ENCODE measurements at places on chromosomes 5 and 9. TPM values are rescaled to one million over a fixed set of nuclear protein-coding genes. Genes with fewer than 3 reads are reported as not detected.

GRCh38 chr5:115487168-115487567 lies 57.4 kb downstream of the FEM1C start:
- DNase-seq: no peak

DNA sequence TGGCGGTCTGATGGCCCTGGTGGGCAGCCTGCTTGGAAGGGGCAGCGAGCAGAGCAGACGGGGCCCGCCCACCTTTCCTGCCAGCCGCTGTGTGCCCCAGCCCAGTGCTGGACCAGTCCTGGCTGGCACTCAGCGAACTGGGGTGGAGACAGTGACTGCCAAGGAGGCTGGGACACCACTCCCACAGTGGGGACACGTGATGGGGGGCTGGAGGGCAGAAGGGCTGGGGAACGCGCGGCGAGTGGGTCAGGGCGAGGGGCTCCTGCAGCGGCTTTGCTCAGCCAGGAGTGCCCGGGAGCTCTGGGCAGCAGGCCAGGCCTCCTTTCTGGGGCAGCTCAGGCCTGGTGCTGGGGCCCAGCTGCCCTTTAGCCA lies 19.5 kb downstream of the NCS1 start:
- no peak for DNase-seq

ARID3C gene
- total RNA-seq: 0.48 TPM

IFNA2 gene
- not detected for total RNA-seq

- DNase-seq: peak; percentile 63
Observed at GRCh38 chr9:83699615-83700014, 8.1 kb downstream of the UBQLN1 start.

PARP8 gene
- total RNA-seq: 31.5 TPM

CEL gene
- 0.19 TPM for total RNA-seq

- DNase-seq: no peak
Observed at GRCh38 chr5:82728926-82729702, 348.1 kb downstream of the TMEM167A start.

- no peak for DNase-seq
Observed at GRCh38 chr9:5712651-5713390, 83.9 kb downstream of the RIC1 start.

DNA sequence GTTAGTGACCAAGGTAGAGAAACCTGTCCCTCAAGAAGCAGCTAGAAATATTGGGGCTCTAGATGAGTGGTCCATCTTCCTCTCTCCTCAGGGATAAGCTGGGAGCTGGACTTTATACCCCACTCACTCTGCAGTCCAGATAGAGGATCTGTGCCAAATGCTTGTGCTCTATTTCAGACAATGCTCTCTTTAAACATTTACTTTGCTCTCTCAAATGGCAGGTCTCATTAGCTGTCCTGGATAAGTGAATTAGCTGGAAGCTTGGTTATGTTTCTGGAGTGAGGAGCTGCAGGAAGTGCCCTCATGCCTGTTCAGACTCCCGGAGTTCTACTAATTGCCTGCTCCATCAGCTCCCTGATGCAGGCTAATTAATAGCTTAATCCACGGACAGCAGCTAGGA lies 151.1 kb upstream of the CCDC152 start:
- DNase-seq: no peak

DNA sequence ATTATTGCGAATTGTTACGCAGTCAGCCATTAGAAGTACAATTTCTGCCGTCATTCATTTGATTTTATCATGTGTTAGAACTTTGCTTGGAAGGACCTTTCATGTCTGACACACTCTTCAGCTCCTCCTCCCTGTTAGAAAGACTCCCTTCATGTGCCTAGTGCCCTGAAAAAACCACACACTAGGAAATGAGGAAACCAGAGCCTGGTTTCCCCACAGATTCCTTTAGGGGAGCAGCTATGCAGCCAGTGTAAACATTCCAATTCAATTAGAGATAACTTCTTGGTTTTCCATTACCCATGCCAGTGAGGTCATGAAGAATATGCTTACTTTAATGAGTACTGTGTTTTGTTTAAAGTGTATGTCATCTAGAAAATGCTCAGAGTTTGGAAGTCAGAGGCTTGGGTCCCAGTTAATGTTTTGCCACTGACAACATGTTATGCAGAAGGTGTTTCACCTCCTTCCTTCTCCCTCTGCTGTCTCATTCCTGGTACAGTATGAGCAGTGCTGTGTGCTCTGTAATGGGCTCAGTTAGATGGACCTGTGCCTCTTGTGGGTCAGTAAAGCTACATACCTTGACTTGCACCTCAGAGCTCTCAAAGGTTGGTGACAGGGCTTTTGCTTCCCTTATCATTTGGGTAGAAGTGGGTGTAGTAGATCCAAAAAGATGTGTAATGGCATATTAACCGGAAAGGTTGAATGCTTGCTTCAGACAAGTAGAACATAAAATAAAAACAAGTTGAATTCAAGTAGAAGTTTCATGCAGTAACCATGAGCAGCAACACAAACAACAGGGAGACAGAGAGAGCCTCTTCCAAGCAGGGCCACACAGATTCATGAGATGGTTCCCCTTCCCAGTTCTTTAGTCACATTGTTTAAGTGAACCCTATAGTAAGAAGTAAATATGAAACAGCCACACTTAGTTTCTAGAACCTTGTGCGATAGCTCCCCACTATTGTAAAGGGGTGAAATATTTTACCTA lies 52.6 kb upstream of the TNFAIP8 start:
- no peak for DNase-seq

DNA sequence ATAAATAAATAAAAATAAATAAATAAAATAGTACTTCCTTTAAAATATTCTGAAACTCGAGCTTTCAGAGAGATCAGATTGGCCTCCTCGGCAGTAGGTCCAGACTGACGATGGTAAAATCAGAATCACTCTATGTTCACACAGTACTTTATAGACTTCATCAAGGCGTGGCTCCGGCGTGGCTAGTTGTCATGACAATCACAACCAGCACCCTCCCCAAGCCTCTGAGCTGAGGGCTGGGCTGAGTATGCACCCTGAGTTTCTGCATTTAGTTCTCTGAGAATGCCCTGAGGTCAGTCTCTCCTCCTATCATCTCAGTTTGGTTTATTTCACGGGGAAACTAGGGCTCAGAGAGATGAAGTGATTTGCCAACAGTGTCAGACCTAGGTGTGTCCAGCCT lies 43.3 kb upstream of the BARHL1 start:
- DNase-seq: no peak

FOXD4L5 gene
- total RNA-seq: not detected

DNA sequence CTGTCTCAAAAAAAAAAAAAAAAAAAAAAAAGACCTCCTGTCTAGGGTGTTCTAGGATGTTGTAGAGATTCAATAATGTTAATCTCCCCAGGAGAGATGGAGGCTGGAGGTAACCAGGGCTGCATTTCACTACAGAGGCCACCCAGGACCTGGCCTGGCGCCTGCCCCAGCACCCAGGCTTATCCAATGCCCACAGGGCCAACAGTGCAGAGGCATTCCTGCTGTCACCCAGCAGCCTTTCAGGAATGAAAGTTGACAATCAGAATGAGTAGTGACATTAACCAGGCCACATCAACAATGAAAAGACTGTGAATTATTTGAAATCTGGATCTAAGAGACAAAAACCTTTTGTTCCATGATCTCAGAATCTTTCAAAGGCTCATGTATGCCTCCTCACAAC lies 36.2 kb upstream of the GABRP start:
- no peak for DNase-seq

DNA sequence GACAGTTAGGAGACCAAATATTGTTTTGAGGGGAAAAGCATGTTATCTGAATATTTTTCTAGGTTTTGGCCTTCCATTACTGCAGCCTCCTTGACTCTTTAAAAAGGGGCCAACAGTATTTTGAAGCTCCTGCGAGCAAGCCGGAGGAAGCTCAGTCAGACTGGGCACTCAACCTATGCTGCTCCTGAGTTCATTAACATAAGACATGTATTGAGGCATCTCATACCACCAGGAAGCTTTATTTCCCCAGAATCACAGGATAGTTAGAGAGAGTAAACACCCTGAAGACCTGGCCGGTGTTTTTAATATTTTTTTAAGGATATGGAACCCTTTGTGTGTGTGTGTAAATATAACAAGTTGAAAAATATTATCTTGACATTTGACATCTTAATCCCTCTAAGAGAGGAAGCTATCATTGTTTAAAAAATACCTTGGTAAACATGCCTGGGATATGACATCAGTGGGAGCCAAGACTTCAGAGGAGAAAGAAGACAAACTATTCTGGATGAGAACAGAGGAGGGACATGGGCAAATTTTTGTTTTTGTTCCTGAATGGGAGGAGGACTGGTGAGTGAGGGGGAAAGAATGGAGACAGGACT lies 139.3 kb upstream of the SLIT3 start:
- no peak for DNase-seq

DNA sequence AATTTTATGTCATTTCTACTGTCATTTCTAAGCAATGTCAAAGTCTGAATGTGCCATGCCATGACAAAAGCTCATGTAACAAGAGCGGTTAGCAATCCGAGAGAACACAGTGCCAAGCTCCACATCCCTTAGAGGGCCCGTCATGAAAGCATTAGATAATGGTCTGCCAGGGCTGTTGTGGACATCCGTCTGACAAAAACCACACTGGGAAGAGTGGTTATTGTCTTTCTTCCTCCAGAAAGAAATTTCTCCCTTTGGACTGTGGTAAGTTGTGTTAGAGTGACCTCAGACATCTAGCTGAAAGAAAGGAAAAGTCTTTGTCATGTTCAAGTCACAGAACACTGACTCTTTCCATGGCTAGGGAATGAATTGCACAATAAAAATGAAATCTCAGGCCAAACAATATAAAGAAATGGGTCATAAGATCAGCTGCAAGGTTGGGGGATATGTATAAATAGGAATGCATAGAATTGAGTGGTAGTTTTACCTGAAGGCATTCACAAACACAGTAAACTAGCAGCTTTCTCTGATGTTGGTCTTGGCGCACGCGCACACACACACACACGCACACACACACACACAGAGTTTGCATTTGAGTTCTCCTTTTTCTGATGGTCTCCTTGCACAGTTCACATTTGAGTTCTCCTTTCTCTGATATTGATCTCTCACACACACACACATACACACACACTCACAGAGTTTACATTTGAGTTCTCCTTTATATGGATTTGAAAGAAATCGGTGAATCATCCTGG lies 5.3 kb downstream of the SLC1A3 start:
- DNase-seq: no peak

DNA sequence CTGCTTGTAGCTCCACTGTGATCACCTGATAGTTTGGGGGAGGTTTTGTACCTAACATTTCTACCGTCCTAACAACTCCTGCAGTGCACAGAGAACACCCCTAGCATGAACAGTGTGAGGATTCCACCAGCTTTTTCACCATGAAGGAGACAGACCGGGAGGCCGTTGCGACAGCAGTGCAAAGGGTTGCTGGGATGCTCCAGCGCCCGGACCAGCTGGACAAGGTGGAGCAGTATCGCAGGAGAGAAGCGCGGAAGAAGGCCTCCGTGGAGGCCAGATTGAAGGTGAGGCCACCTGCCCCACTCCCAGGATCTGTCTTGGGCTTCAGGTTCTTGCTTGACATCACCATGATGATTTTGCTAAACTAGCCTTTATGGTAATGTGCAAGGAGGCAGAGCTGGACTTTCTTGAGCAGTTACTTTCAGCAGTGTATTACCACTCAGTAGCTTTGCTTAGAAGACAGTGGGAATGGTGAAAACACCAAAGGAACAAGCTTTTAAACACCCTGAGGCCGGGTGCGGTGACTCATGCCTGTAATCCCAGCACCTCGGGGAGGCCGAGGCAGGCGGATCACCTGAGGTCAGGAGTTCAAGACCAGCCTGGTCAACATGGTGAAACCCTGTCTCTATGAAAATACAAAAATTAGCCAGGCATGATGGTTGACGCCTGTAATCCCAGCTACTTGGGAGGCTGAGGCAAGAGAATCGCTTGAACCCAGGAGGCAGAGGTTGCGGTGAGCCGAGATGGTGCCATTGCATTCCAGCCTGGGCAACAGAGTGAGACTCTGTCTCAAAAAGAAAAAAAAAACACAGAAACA lies 3.3 kb downstream of the EXOC3 start:
- no peak for DNase-seq

- DNase-seq: peak; percentile 27
Observed at GRCh38 chr9:16039218-16039987, 486.6 kb downstream of the CCDC171 start.

- no peak for DNase-seq
Observed at GRCh38 chr5:7659420-7659819, 191.5 kb downstream of the CFAP90 start.

GRCh38 chr9:79644601-79645000 lies 72.8 kb downstream of the TLE4 start:
- no peak for DNase-seq

OR1L1 gene
- not detected for total RNA-seq

ELOVL7 gene
- not detected for total RNA-seq

MOB3B gene
- total RNA-seq: 0.45 TPM

- no peak for DNase-seq
Observed at GRCh38 chr5:125129151-125129806, 382.8 kb upstream of the ZNF608 start.

DNA sequence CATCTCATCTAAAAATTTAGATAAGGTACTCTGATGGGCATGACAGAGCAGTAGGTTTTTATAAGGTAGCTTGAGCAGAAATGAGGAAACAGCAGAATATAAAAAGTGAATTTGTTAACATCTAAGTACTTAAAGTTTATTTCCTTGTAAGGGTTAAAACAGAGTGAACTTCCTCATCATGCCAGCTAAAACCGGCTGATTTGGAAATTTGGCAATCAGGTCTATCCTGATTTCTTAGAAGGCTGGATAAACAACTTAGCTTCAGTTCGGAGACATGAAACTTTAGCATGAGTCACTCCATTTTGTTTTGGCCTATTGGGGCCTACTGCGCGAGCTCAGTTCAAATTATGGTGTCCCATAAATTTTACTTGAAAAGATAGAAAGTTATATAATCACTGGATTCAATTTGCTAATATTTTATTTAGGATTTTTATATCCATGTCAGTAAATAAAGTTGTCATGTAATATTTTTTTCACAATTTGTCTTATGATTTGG lies 241.6 kb upstream of the RORB start:
- no peak for DNase-seq

DNA sequence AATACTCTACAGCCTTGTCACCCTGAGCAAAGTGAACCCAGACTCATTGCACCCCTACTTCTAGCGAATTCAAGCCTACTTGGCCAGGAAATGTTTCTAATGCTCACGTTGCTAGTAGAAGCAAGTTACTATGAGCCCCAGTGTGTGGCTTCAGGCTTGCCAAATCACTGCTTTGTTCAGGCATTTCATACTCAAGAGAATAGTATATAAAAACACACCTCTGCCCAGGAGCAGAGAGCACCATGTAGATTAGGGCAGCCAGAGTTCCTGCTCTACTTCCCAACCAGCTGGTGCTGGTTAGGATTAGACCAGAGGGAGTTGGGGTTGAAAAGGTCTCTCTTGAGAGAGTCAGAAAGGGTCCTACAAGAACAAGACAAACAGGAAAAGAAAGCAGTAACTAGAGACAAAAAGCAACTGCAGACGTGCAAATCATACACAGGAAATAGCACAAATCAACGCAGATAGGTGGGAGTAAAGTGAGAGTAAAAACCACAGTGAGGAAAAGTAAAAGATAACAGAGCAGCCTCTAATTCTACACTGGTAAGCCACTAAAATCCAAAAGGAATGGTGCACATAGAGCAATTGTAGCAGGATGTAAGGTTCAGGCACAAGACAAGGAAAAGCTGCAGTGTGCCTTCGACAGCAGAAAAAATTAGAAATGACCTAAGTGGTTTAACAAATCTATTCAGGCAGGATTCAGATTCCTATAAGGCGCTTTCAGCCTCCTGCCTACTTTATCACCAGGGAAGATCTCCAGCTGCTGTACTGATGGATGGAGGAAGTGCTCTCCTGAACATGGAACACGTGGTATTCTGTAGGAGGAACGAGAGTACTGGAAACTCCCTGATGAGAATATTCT lies 49.6 kb upstream of the KIF2A start:
- DNase-seq: no peak

GRCh38 chr5:10448754-10449360 lies 7.2 kb downstream of the ROPN1L start:
- no peak for DNase-seq

GRCh38 chr9:93022721-93023520 lies 35.6 kb upstream of the SUSD3 start:
- no peak for DNase-seq
